ENCODE measurements at places on chromosomes 16 and 17.

DNA sequence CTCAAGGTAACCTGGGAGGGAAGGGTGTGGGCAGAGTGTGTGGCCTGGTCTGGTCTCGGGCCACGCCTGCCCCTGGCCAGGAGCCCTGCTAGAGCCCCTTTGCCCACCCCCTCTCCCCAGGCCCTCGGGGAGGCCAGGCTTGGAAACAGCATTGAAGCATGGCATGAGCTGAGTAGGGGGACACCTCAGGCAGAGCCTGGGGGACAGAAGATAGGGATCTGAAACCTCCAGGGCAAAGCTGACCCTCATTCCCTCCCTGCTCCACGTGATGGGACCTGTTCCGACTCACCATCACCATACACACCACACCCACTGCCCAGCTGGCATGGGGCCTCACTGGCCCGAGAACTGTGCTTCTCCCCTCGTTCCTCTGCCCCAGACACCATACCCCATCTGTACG is 2.5 kb downstream of the RFNG start:
- DNase-seq, result no peak

DNA sequence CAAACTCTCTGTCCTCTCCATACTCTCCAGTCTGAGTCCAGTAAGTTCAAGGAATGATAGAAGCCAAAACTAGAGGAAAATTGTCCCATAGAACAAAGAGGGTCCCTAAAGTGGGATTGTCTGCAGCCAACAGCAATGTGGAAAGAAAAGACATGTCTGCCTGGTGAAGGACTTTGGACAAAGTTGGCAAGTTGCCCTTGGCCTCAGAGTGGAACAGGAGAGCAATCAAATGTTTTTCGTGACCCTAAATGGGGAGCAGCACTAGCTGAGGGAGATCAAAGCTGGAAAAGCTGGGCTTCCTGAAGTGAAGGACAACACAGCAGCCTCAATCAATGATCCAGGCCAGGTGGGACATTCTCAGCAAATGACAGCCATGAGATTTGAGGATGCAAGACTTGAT is 183.5 kb downstream of the CHD9NB start:
- DNase-seq, result no peak

DNA sequence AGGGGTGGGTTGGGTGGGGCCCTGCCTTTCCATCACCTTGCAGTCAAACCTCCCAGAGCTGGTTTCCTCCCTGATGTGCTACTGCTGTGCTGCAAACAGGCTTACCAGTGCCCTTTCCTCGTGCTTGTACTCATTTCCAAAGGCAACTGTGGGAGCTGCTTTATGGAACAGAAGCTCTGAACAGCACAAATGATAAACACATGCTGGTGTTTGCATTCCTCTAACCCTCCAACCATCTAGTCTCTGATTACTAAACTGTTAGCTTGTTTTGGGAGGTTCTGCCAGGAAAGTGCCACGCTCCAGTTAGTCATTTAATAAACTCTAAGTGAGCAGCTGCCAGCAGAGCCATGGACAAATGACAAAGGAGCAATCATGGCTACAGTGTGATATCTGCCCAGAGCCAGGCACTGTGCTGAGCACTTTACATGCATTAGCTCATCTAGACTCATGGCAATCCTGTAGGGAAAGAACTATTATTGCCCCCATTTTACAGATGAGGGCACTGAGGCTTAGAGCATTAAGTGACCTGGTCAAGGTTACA is 110.4 kb downstream of the VAT1L start:
- DNase-seq, result no peak

- peak; percentile 42 for DNase-seq
Observed at GRCh38 chr16:83992624-83993023, 24.6 kb downstream of the NECAB2 start.

DNA sequence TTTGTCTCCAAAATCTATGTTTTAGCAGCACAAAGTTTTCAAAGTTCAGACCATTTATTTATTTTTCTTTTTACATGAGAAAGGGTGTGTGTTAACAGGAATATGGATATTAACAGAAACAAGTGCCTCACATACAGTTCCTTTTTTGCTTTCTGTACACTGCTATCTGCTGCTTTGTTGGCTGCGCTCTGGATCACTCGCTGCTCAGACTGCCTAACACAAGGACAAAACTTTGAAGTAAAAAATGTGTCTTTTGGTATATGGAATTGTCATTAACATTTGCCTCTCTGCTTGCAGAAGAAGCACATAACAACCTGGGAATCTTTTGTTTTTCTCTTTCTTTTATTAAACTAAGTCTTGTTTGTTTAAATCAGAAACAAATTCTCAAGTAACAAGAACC is 262.8 kb downstream of the ZFHX3 start:
- DNase-seq, result no peak

DNA sequence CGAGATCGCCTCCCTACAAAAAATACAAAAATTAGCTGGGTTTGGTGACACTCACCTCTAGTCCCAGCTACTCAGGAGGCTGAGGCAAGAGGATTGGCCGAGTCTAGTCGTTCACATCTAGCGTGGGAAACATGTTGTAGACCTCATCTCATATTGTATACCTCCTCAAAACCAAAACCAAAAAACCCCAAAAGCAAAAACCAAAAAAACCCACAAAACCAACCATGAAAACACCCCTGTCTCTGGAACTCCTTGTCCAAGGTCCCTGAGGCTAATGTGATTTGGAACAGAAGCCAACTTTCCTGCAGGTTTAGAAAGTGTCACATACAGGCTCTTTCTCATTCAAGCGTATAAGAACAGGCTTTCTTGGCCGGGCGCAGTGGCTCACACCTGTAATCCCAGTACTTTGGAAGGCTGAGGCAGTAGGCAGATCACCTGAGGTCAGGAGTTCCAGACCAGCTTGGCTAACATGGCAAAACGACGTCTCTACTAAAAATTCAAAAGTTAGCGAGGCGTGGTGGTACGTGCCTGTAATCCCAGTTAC is 29.0 kb downstream of the RAB11FIP3 start:
- no peak for DNase-seq

- DNase-seq, result no peak
Observed at GRCh38 chr16:56647641-56648431, 3.9 kb upstream of the MT1B start.

- peak; percentile 17 for DNase-seq
Observed at GRCh38 chr16:30533748-30534367, 800 bp downstream of the ZNF747 start.

Measured in ELR (cell line).